Neural crest cell (in vitro differentiated cells): ENCODE measurements at places on chromosomes 2 and 18. TPM values are rescaled to one million over a fixed set of nuclear protein-coding genes. Genes with fewer than 3 reads are reported as not detected.

DNA sequence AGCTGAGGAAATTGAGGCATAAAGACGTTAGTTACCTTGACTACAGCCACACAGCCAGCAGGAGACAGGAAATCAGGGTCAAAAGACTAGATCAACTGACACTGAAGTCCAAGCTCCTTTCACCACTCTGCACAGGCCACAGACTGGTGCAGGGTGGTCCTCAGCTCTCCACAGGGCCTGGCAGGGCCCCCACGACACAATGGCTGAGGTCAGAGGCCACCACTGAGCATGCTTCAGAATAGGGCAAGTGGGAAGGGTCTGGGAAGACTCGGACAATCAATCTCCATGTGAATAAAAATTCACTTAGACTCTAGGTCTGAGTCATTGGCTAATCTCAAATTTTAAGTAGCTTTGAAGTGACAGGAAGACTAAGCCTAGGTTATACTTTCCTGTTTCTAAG lies 201.7 kb downstream of the ALK start:
- H3K27ac ChIP-seq = no peak overlapping the region
- peaks cover 68% of the 10 kb centered on the region for H3K4me1 ChIP-seq
- H3K36me3 ChIP-seq = no peaks in the 10 kb centered on the region
- peak; percentile 69 for DNase-seq

DNA sequence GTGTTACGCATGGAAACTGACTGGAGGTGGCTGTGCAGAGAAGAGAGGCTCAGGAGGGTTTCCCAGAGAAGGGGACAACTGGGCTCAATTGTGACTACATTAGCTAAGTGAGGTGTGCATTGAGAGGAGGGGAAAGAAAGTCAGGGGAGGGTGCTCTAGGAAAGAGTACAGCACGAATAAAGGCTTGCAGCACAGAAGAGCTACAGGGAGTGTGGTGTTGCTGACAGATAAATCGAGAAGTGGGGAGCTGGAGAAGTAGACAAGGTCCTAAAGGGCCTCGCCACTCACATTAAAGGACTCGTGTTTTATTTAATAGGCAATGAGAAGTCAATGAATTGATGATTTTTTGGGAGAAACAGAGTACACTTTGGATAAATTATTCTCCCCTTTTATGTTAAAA lies 65.7 kb upstream of the CTAGE1 start:
- no peaks in the 10 kb centered on the region for H3K4me1 ChIP-seq
- no peak for DNase-seq
- peaks cover 6% of the 10 kb centered on the region for H3K27me3 ChIP-seq
- H3K27ac ChIP-seq = no peak overlapping the region

DNA sequence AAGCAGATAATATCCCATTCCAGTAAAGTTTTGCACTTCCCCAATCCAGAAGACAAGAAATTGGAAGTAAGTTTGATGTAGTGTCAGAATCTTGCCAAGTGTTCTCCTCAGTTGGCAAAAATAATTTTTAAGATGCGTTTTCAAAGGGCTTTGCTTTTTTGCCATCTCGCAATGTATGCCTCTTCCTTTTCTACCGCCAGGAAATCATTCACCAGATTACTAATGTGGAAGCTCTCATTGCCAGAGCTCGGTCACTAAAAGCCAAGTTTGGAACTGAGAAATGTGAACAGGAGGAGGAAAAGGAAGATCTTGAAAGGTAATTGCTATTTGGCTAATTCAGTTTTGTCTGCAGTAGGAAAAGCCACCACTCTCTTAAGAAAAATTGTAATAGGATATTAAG lies 110.7 kb downstream of the RAB3GAP1 start:
- no peaks in the 10 kb centered on the region for H3K27me3 ChIP-seq
- DNase-seq = no peak
- no peak overlapping the region for H3K27ac ChIP-seq
- peaks cover 13% of the 10 kb centered on the region for H3K36me3 ChIP-seq
- no peaks in the 10 kb centered on the region for H3K4me1 ChIP-seq

- peaks cover 19% of the 10 kb centered on the region for H3K4me1 ChIP-seq
- no peak overlapping the region for H3K4me3 ChIP-seq
- DNase-seq = no peak
- H3K36me3 ChIP-seq = peaks cover 19% of the 10 kb centered on the region
- no peak overlapping the region for H3K27ac ChIP-seq
Measured at GRCh38 chr2:39583781-39584180, 81.9 kb upstream of the TMEM178A start.

DNA sequence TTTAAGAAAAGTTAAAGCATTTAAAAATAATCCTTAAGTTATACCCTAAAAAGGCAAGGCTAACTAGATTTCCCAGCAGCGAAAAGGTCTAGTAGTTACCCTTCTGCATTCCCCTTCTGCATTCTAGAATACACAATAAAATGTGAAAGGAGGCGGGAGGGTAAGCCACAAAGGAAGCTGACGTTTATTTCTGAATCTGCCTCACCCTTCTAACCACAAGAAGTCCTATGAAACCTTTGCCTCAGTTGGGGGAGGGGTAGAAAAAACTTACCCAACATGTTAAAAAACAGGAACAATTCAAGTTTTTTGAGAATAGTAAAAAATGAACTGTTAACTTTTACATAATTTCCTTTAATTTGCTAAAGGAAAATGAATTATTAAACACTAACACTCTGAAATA lies 11.3 kb downstream of the STK17B start:
- no peak overlapping the region for H3K27ac ChIP-seq
- no peaks in the 10 kb centered on the region for H3K27me3 ChIP-seq
- H3K4me1 ChIP-seq = no peaks in the 10 kb centered on the region
- H3K4me3 ChIP-seq = no peak overlapping the region
- DNase-seq = no peak
- H3K36me3 ChIP-seq = no peaks in the 10 kb centered on the region

- H3K4me1 ChIP-seq = no peaks in the 10 kb centered on the region
- no peaks in the 10 kb centered on the region for H3K27me3 ChIP-seq
- no peak overlapping the region for H3K4me3 ChIP-seq
Measured at GRCh38 chr2:76808732-76809131, 713.4 kb downstream of the LRRTM4 start.

DNA sequence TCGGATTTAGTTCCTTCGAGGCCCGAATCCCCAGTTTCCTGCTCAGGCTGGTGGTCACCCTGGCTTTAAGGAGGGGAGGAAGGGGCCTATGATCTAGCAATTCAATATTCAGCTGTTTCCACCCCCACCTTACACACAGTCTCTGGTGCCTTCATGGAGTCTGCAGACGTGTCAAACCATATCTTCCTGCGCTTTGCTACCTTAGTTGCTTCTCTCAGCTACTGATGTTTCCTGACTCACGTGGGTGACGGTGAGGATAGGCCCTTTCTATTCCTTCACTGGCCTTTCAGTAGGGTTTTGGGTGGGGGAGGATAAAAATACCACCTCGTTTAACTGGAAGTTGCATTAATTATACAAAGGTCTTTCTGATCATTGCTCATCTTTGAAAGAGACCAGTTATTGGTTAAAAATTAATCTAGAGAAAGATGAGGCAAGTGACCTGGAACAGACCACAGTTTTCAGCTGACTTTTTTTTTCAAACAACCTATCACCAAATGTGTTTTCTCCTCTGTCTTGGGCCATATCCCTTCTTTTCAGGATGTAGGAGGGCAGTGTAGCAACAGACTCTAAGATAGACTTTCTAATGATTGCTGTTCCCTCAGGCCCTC lies 49.7 kb downstream of the SH2D6 start:
- H3K4me3 ChIP-seq = no peak overlapping the region
- DNase-seq = no peak
- H3K27ac ChIP-seq = no peak overlapping the region
- peaks cover 5% of the 10 kb centered on the region for H3K4me1 ChIP-seq
- no peaks in the 10 kb centered on the region for H3K36me3 ChIP-seq

DNA sequence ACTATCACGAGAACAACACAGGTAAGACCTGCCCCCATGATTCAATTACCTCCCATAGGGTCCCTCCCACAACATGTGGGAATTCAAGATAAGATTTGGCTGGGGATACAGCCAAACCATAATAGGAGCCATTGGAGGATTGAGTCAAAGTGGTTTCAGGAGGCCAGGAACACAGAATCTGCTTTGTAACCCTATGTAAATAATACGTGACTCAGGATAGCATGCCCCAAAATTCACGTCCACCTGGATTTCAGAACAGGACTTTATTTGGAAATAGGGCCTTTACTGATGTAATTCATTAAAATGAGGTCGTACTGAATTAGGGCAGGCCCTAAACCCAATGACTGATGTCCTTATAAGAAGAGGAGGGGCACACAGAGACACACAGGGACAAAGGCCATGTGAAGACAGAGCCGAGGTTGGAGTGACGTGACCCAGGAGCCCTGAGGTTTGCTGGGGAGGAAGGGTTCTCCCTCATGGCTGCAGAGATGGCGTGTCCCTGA lies 16.0 kb upstream of the CNDP2 start:
- no peaks in the 10 kb centered on the region for H3K36me3 ChIP-seq
- H3K4me1 ChIP-seq = peaks cover 5% of the 10 kb centered on the region
- no peak overlapping the region for H3K27ac ChIP-seq
- no peak for DNase-seq
- H3K4me3 ChIP-seq = no peak overlapping the region

DNA sequence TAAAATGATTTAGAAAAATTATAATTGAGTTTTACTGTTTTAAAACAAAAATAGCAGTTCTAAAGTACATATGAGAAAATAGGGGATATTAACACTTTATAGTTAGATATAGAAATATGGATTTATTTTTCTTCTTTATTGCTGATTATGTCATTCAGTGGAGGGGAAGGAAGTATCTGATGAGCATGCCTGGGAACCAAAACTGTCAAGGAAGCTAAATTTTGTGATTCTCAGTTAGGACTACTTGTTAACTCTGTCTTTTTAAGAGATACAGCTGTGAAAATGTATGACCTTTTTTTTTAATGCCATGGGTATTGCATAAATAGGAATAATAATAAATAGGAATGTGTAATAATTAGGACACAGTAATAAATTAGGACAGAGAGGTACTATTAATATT lies 44.8 kb downstream of the ITGAV start:
- DNase-seq = no peak
- H3K4me1 ChIP-seq = peaks cover 5% of the 10 kb centered on the region
- no peak overlapping the region for H3K27ac ChIP-seq
- H3K36me3 ChIP-seq = peaks cover 3% of the 10 kb centered on the region

- no peak overlapping the region for H3K4me3 ChIP-seq
- H3K27ac ChIP-seq = no peak overlapping the region
- H3K4me1 ChIP-seq = peaks cover 29% of the 10 kb centered on the region
- DNase-seq = no peak
Measured at GRCh38 chr2:165700531-165700930, 93.5 kb downstream of the GALNT3 start.

DNA sequence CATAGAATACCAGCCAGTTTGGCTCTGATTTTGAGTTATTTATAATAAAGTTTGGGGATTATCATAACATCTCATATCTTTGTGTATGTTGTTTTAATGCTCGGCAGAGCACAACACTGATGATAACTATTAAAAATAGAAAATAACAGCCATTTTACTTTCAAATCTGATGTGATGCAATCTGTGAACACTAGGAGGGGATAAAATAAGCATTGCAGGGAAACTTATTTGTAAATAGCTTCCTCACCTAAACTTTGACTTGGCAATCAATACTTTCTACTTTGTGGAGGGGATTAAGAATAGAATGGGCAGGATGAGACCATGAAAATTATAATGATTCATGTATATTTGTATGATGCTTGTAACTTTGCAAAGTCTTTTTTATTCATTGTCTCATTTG lies 54.4 kb downstream of the USP14 start:
- DNase-seq = no peak
- H3K4me1 ChIP-seq = no peaks in the 10 kb centered on the region
- H3K27me3 ChIP-seq = no peaks in the 10 kb centered on the region
- no peak overlapping the region for H3K27ac ChIP-seq

GRCh38 chr2:45850558-45850957 lies 199.1 kb downstream of the PRKCE start:
- H3K27me3 ChIP-seq = no peaks in the 10 kb centered on the region
- peaks cover 5% of the 10 kb centered on the region for H3K36me3 ChIP-seq
- no peak for DNase-seq
- H3K27ac ChIP-seq = no peak overlapping the region
- H3K4me3 ChIP-seq = no peak overlapping the region
- peaks cover 60% of the 10 kb centered on the region for H3K4me1 ChIP-seq

DNA sequence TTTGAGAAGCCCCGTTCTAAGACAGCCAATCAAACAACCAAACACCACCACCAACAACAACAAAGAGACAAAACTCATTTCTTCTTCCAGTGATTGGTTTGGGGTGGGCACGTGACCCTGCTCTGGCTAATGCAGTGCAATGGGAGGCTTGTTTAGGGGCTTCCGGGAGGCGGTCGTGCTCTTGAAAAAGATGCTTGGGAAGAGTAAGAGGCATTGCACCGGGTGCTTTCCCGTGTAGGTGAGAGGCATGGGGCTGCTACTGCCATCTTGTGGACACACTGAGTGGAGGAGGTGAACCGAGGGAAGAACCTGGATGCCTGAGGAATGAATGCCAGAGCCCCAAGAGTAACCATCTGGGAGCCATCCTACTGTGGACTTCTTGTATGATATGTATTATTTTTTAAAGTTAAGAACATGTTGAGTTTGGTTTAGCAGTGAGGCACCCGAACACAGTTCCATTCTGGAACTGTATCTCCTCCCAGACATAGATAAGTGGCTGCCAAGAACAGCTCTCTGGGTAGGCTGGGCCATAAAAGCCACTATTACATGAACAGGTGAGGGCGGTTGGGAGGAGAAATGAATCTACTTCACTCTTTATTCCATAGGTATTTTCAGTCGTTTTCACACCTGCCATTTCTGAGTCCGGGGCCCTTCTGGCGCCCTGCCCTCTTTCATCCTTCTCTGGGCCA lies 19.1 kb upstream of the ARHGAP25 start:
- H3K4me3 ChIP-seq = no peak overlapping the region
- peak; percentile 32 for DNase-seq
- no peak overlapping the region for H3K27ac ChIP-seq
- peaks cover 6% of the 10 kb centered on the region for H3K36me3 ChIP-seq
- H3K4me1 ChIP-seq = no peaks in the 10 kb centered on the region

The CXCR1 gene
- not detected in 2 replicates for total RNA-seq

The NDC80 gene
- 49.5 and 52.1 TPM in 2 replicates for total RNA-seq

The DPP4 gene
- 0.82 and 1.6 TPM in 2 replicates for total RNA-seq

The MAP3K19 gene
- total RNA-seq = not detected in 2 replicates

The CCBE1 gene
- total RNA-seq = 0.18 and 0.33 TPM in 2 replicates

The NEB gene
- 0.57 and 0.77 TPM in 2 replicates for total RNA-seq
